ENCODE measurements at places on chromosomes 11 and 22. TPM values are rescaled to one million over a fixed set of nuclear protein-coding genes. Genes with fewer than 3 reads are reported as not detected.

WNT7B gene
- not detected for total RNA-seq

OR51F2 gene
- not detected for total RNA-seq

COMMD9 gene
- total RNA-seq, result 51.2 TPM

MICALL1 gene
- 32.1 TPM for total RNA-seq

LRRC10B gene
- 0.54 TPM for total RNA-seq

PARVA gene
- 28.5 TPM for total RNA-seq

MRPL49 gene
- total RNA-seq, result 112 TPM

OR52A1 gene
- total RNA-seq, result not detected

CARNS1 gene
- total RNA-seq, result 9.8 TPM

CHADL gene
- 7.2 TPM for total RNA-seq

ANO5 gene
- total RNA-seq, result 13.8 TPM

TMA7B gene
- total RNA-seq, result 0.59 TPM

LINC01488 gene
- not detected for total RNA-seq

C22orf42 gene
- not detected for total RNA-seq

MYBPC3 gene
- not detected for total RNA-seq

FAM118A gene
- total RNA-seq, result 15.7 TPM

MUC15 gene
- total RNA-seq, result 169 TPM

CLP1 gene
- 15.9 TPM for total RNA-seq

NPAS4 gene
- total RNA-seq, result not detected

GNAZ gene
- total RNA-seq, result 4.2 TPM

SF3B2 gene
- 158 TPM for total RNA-seq

PPME1 gene
- 36.4 TPM for total RNA-seq

YAP1 gene
- total RNA-seq, result 179 TPM

OR8B8 gene
- not detected for total RNA-seq

ACO2 gene
- total RNA-seq, result 150 TPM

OR52I1 gene
- not detected for total RNA-seq

MPZL3 gene
- 6.9 TPM for total RNA-seq

CRYBB3 gene
- total RNA-seq, result not detected

TMEM191C gene
- 0.20 TPM for total RNA-seq

NCR3LG1 gene
- 7.8 TPM for total RNA-seq

All from thyroid gland (tissue), 4 donors.